Activated naive CD8-positive, alpha-beta T cell treated with anti-CD3 and anti-CD28 coated beads for 36 hours (primary cell): ENCODE measurements at places on chromosomes 3 and 15. TPM values are rescaled to one million over a fixed set of nuclear protein-coding genes. Genes with fewer than 3 reads are reported as not detected.

- no peaks in the 10 kb centered on the region for H3K27me3 ChIP-seq
- H3K4me3 ChIP-seq: no peak overlapping the region
- no peak for DNase-seq
Observed at GRCh38 chr15:94236608-94237007, 5.2 kb downstream of the MCTP2 start.

GRCh38 chr3:141256820-141257219 is 25.2 kb downstream of the PXYLP1 start:
- peaks cover 11% of the 10 kb centered on the region for H3K36me3 ChIP-seq
- H3K27me3 ChIP-seq: no peaks in the 10 kb centered on the region
- no peak for DNase-seq
- H3K4me1 ChIP-seq: peaks cover 36% of the 10 kb centered on the region
- H3K4me3 ChIP-seq: no peak overlapping the region

SPINK8 gene
- not detected for total RNA-seq

LYSMD2 gene
- total RNA-seq: 23.5 TPM
